ENCODE measurements at places on chromosomes 2 and 18.

GRCh38 chr2:185644828-185645227, 93.8 kb upstream of the FSIP2 start:
- no peak for DNase-seq

GRCh38 chr2:204923957-204924356, 378.7 kb downstream of the PARD3B start:
- no peak for DNase-seq

- no peak for DNase-seq
Measured at GRCh38 chr2:211132573-211132972, 576.2 kb downstream of the CPS1 start.

DNA sequence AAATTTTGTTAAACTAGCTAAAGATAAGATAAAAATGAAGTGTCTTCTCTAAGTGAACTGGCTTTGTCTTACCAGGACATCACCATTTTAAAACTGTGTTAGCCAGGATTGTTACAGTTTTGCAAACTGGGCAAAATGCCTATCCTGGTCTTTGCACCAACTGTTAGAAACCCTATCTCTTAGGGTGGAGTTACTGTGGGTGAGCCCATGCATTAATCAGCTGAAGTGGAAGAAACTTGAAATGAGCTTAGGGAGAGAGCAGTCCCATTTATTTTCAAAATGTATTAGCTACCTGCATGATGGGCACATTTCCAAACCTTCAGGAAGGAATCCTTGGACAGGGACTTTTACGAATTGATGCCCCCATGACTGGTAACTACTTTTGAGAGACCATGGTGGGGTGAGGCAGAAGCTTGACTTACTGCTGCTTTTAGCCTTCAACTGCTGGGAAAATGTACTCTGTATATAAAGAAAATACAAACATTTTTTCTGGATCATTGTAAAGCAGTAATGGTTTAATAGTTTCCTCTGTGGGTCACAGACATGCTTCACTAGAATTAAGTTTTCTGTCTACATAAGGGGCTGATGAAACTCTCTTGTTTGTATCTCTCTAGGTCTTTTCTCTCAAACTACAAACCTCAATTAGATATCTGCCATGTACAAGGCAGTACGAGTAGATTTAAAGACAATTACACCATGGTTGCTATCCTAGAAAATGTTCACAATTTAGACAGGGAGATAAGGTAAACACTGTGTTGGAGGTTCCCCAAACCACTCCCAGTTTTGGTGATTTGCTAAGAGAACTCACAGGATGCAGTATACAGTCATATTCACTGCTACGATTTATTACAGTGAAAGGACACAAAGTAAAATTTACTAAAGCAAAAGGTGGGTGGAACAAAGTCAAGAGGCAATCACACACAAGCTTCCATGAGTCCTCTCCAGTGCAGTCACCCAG, 321.4 kb upstream of the MMADHC start:
- DNase-seq, result no peak

- no peak for DNase-seq
Measured at GRCh38 chr2:161586517-161587167, 37.6 kb upstream of the SLC4A10 start.

DNA sequence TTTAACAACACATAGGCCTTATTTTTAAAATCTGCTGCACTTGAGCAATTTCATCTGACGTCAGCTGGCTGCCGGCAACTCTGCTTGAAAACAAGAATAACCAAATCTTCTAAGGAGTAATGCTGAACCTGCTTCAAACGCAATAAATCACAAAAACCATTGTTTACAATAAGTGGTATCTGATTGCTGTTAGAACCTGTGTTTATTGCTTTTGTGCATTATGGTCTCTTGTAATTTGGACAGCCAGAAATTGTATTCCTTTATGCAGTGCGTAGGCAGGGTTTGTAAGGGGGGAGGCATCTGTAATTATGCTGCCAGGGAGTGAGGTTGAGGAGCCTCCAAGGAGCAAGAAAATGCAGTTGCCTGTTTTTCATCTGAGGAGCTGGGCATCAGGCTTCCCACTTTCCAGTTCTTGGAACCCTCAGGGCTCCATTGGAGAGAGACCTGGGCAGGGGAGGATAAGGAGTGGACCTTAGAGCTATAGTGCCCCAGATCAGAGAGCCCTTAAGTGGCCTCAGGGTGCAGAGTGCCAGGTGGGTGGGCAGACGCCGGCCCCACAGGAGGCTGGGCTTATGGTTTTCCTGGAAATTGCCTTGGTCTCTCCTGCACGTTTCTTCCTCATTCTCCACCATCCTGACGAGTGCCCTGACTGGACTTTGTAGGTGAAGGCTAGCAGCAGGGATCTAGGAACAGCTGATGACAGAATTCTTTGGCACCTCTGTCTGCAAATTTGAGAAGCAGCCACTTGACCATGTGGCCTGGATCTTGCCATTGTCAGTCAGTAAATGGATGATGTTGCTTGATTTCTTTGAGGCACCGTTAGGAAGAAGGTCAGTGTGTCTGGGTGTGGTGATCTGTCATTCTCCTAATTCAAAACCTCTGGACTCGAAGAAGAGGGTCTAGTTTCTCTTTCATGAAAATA, 129.2 kb downstream of the KLHL29 start:
- no peak for DNase-seq

- DNase-seq, result no peak
Measured at GRCh38 chr18:58287353-58288274, 243.6 kb downstream of the NEDD4L start.

GRCh38 chr18:44920441-44920840, 239.8 kb downstream of the SETBP1 start:
- no peak for DNase-seq

DNA sequence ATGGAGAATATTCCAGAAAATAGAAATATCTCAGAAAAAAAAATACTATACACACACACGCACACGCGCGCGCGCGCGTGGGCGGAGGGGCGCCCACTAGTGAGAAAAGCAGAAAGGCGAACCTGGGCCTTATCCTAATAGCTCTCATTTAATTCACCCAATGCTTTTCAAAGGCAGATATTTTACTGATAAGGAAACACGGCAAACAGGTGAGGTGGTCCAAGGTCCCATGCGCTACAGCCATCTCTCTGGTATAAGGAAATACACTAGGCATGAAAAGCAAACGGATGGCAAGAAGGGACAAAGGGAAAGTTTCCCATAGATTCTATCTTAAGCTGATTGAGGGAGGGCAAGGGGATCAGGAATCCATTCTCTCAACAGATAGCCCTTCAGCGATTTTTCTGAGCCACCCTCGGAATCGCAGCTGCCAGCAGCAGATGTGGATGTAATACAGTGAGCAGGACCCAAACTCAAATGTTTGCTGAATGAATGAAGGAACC, 136.7 kb downstream of the TMEM247 start:
- no peak for DNase-seq

GRCh38 chr2:181904022-181904632, 12.6 kb downstream of the ITPRID2 start:
- DNase-seq, result peak; percentile 52

DNA sequence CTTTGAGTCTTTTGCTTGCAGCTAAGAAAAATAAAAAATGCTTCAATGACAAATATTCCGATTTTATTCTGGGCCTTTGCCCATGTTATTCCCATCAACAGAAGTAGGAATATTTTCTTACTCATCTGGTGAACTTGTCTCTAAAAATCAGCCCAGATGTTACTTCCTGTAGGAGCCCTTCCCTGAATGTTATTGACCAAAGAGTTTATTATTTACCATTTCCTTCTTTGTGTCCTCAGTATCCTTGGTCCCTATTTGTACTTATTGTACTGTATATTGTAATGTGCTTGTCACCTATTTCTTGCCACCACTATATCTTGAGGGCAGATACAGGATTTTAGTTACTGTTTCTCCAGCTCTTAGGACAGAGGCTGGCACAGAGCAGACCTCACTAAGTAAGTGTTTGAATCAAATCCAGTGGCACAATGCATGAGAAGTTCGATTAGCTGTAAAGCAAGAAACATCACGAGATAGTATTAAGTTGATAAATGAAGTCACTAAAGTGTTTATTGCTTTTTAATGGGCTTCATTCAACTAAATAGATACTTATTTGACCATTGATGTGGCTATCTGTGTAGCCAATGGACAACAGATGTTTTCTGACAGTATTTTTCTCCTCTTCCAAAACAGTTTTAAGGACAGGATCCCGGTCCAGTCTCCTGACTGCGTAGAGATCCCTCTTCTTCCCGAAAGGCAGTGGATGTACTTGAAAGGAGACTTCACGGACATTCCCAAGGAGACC, 109.1 kb downstream of the DDX1 start:
- DNase-seq, result no peak

DNA sequence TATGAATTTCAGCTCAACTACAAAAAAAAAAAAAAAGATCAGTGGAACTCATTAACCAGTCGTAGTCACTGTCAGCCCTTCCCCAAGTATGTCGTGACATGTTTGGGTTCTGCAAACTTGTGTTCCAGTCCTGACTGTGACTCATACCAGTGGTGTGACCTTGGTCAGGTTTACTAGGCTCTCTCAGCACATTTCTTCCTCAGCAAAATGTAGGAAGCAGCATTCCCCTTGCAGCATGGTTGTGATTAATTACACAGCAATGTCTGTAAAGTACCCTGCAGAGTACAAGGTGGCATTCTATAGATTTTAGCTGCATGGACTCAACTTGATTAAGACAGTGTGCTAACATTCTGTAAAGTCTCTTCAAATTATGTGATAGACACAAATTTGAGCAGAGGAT, 156.9 kb downstream of the LAMA1 start:
- DNase-seq, result no peak

DNA sequence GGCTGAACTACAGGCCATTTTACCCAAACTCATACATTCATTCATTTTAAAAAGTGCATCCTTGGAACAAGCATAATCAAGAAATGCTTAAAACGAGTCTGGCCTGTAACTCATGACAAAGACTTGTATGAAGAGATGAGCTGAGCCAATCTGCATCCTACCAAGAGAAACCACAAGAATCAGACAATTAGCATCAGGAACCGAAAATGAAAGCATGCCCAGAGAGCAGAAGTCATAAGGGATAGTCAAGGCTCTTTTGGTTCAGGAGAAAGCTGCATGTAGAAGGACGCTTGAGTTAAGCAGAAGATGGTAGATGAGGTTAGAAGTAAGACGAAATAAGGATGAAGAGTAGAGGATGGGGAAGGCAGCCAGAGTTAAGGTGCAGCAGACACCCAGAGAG, 137.0 kb upstream of the CTNNA2 start:
- no peak for DNase-seq

- no peak for DNase-seq
Measured at GRCh38 chr18:68500556-68500955, 214.4 kb downstream of the TMX3 start.

- no peak for DNase-seq
Measured at GRCh38 chr2:106579750-106580197, 92.6 kb downstream of the CD8B2 start.

GRCh38 chr18:47436871-47437270, 185.4 kb upstream of the SKOR2 start:
- DNase-seq, result no peak

- no peak for DNase-seq
Measured at GRCh38 chr2:21469564-21469963, 345.8 kb downstream of the TDRD15 start.

DNA sequence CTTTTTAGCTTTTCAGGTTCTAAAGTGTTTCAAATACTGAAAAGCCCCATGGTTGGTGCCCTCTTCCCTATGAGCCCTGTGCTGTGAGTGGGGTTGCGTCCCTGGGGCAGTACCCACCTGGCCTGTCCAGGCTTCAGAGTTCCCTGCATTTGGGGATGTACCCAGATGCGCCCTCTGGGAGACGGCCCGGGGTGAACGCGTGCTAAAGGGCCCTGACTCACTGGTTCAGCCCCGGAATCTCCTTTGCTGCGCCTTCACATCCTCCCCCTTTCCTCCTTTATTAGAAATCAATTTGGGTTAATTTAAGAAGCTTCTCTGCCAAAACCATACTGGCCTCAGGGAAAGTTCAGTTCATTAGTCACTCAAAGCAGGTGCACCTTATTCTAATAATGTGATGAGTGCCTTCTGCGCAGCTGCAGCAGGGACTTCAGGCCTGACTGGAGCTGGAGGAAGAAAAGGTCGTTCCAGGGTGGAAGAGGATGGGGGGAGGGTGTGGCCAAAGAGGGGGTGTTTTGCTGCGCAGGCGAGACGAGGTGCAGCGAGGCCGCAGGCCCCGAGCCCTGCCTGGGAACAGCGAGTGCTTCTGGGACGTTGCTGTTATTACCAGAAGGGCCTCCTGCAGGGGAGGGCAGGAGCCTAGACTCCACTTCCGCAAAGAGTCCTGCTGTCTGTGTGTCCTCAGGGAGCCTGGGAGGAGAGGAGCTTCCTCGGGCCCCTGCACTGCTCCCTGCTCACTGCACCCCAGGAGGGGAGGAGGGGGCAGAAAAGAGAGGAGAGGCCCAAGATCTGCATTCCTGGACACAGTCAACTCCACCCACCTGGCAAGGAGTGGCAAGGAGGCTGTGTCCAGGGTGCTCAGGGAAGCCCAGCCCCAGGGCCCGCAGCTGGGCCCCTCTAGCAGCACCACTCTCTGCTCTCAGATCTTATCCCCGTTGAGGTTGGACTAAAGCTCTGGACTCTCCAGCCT, 223.2 kb upstream of the PXDN start:
- DNase-seq, result no peak

DNA sequence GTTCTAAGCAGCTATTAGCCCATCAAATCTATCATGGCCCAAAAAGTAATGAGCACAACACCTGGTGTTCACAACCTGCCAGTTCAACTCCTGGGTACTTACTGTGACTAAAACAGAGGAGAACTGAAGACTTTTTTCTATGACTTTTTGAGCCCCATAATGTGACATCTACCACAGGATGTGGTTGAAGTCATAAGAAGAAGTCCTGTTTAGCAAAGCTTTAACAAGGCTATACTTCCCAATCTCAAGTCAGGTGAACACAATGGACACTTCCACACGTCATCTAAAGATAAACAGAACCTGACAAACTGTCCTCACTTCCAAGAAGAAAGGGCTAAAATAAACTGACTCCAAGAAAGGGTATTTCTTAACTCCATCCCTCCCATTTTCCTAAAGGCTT, 138.8 kb downstream of the ATAD2B start:
- DNase-seq, result no peak

DNA sequence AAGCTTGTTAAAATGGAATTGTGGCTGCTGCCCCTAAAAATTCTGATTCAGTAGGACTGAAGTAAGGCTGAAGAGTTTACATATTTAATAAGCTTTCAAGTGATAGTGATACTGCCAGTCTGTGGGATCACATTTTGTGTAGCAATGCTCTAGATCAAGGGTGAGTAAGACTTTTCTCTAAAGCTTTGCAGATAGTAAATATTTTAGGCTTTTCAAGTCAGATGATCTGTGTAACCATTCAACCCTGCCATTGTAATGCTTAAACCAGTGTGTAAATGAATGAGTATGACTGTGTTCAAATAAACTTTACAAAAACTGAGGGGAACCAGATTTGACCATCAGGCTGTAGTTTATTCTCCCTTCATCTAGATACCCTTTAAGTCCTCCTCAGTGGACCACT, 92.7 kb downstream of the PIK3C3 start:
- DNase-seq, result no peak

GRCh38 chr18:69889009-69889408, 58.7 kb downstream of the CD226 start:
- DNase-seq, result no peak

DNA sequence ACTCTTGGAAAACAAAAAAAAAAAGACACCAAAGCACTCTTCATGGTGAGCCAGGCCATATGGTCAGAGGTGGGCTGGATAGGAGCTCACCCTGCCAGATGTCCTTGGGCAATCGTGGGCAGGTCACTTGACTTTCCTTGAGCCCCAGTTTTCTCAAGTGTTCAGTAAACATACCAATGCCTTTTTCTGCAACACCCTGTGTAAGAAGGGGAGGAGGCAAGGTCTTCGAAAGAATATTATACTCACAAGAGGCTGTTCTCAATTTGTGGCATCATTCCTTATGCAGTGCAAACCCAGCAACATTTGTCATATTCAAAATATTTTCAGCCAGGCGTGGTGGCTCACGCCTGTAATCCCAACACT, 22.9 kb upstream of the TMEM87B start:
- no peak for DNase-seq

All from Caco-2 (cell line).